GM23248 (cell line): ENCODE measurements at places on chromosomes 7 and 10.

DNA sequence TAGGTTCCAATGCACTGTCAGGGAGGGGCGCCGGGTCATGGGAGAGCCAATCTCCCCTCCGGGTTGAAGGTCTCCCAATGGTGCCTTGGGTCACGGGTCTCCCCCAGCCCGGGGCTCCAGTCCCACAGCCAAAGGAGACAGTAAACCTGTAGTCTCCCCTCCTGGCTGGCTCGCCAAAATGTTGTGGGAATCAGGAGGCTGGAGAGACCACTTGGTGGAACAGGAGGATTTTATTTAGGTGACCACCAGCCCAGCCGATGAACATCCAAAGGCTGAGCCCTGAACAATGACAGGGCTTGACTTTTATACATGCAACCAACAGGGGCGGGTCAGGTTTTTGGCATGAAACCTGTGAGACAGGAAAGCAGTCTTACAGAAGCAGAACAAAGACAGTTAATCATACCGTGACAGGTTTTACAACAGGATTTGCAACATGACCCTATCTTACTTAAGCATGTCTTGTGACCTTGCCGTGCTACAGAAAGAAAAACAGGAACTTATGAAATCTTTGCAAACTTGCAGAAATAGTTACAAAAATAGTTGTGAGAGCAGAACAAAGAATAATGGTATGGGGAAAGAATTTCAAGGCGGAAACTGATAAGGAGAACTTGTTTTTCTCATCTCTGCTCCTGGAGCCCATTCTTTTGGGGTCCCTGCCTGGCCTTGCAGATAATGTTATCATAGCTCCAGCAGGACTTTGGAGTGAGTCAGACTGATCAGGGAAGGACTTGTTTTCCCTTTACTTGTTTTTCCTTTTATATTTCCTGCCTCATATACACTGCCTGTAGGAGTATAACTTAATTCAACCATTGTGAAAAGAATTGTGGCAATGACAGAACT, 7.1 kb downstream of the ERV3-1 start:
- DNase-seq, result no peak

GRCh38 chr7:142711746-142712616, 37.3 kb upstream of the PRSS1 start:
- DNase-seq, result peak; percentile 48

GRCh38 chr7:44138698-44139097, 2.4 kb downstream of the MYL7 start:
- no peak for DNase-seq

DNA sequence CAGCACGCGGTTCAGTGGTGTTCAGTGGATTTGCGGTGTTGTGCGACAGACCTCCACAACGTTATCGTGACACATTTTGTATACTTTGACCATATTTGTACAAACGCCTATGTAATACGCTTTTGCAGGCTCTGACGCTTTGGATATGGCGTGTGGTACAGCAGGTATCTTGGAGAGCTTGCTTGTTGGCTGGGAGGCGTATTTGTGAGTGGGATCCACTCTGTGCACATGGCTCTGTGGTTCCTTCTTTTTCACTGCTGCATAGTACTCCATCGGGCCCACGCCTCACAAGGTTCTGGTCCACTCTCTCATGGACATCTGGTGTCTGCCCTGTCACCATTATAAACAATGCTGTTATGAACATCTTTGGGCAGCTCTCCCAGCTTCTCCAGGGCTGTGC, 53.2 kb downstream of the ELFN1 start:
- DNase-seq, result no peak

DNA sequence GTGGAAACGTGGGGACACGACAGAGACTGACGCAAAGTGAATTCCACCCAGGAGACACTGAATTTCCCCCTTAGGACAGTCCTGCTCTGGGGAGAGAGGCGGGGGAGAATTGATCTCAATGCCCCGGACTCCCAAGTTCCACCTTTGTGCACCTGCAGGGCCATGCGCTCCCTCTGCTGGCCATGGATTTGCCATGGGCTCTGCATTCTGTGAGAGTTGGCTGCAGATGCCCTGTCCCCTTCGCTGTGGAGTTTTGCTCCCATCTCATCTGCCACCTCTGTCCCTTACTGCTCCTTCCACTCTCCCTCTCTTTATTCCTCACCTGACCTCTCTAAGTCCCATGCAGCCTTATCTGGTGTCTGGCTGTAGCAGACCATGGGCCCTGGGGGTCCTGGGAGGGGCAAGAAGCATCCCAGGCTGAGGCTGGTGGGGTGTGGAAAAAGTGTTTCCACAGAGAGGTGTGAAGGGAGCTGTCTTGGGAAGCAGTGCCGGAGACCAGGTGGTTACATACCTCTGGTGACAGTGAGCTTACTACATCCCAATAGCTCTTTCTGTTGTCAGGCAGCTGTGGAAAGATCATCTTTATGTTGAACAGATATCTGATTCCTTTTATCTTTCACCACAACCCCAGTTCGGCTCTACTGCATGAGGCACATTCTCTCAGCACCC, 14.3 kb downstream of the GHRHR start:
- DNase-seq, result peak; percentile 34

- no peak for DNase-seq
These were observed 51.7 kb upstream of the CYTH3 start for GRCh38 chr7:6323967-6324701.

DNA sequence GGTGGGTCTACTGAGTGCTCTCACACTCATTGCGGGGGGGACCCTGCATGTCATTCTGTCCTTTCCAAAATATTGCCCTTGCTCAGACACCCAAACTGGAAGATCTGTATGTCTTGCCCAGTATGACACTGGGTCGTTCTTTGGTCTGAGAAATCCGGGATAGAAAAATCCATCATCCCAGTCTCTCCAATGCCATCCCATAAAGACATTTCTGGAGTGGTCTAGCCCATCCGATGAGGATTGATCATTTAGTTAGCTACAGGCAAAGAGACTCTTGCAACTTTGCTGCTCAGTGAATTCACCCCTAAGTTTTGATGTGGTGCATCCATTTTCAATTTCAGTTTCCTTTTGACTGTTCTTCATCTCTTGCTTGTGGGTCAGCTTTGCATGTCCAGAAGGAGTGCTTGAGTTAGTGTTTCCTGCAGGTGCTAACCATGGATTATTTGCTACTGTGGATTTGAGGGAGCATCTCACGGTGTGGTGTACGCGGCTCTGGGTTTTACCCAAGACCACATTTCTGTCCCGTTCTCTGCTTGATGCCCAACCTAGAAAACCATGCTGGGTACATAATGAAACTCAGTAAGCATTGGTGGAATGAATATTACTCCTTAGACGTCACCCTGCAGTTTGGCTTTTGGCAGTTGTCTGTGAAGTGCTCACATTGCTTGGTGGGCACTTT, 247.0 kb upstream of the MKI67 start:
- no peak for DNase-seq

DNA sequence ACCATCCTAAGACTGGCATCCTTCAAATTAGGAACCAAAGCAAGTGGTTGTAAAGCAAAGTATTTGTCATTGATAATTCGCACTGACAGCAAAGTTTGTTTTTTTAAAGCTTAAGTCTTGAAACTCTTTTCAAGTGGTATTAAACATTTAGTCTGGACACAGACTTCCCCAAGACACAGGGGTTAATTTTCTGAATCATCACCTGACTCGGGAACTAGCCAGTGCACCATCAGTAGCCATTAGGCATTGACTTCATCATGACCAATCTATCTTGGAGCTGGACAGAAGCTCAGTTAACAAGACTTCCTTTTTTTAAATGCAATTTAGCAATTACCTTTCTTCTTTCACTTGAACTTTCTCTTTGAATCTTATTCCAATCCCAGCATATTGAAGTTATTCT, 210.6 kb downstream of the ZNF365 start:
- peak; percentile 41 for DNase-seq

DNA sequence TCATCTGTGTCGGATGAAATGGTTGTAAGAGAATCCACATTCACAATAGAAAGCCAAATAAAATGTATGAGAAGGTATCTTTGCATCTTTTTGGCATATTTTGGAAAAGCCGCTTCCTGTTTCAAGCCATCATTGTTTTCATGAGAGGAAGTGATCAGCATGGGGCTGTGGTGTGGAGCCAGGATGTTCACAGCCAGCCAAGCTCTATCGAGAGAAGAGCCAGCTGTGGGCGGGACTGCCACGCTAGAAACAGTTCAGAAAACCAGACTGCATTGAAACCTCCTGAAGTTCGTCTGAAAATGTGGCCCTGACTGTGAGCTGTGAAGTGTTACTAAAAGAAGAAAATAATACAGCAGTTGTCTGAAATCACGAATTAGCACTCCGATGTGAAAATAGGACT, 21.2 kb upstream of the NPS start:
- DNase-seq, result no peak

- DNase-seq, result no peak
These were observed 29.9 kb upstream of the PDCD4 start for GRCh38 chr10:110841767-110842267.

DNA sequence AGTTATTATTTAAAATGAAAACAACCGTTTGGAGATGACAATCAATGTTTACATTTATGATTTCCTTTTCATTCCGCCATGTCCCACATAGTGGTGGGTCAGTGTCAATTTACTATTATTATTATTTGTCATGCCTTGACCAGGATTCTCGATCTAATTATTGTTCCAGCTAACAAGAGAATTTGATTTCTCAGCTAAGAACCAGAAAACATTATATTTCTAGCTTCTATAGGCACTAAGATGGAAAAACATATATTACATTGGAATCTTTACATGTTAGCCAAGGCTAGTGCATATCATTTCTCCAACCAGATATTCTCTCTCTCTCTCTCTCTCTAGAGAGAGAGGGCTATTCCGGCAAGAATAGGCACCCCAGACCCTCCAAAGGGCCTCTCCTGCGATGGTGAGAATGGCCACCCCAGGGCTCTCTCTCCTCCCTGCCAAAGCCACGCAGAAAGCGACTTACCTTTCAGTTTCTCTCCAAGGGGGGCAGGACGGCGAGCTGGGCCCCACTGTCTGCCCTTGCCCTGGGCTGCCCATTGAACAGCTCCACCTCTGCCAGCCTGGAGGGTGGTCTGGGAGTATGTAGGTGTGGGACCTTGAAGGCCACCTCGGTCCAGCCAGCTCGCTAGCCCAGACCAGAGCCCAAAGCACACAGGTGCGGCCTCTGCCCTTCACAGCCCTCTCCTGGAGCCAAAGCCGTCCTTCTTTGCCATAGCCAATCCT, 2.4 kb downstream of the HOXA3 start:
- no peak for DNase-seq

- peak; percentile 16 for DNase-seq
These were observed 8.9 kb downstream of the PROSER2 start for GRCh38 chr10:11832042-11832441.

DNA sequence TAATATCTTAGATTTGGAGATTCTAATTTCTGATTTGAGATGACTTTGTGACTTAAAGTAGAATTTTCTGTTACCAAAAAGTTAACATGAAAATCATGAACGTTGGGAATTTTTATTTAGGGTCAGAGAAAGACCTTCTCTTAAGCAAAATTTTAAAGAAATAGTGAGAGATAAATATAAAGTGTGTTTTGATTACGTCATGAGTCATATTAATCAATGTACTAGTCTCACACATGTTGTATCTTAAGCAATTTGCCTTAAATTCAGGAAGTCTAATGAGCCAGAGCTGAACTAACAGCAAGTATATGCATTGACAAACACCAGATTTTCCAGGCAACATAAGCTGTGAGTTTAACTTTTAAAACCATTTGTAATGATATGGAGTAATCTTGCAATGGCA, 765.5 kb upstream of the SORCS1 start:
- no peak for DNase-seq
